Activated CD4-positive, alpha-beta memory T cell treated with anti-CD3 and anti-CD28 coated beads for 36 hours (primary cell): ENCODE measurements at places on chromosomes 6 and 20. TPM values are rescaled to one million over a fixed set of nuclear protein-coding genes. Genes with fewer than 3 reads are reported as not detected.
A peak's percentile ranks its signal among the peaks of the same experiment; 100 is the strongest.

MEI4 gene
- total RNA-seq, result not detected

SNAP91 gene
- not detected for total RNA-seq

DNA sequence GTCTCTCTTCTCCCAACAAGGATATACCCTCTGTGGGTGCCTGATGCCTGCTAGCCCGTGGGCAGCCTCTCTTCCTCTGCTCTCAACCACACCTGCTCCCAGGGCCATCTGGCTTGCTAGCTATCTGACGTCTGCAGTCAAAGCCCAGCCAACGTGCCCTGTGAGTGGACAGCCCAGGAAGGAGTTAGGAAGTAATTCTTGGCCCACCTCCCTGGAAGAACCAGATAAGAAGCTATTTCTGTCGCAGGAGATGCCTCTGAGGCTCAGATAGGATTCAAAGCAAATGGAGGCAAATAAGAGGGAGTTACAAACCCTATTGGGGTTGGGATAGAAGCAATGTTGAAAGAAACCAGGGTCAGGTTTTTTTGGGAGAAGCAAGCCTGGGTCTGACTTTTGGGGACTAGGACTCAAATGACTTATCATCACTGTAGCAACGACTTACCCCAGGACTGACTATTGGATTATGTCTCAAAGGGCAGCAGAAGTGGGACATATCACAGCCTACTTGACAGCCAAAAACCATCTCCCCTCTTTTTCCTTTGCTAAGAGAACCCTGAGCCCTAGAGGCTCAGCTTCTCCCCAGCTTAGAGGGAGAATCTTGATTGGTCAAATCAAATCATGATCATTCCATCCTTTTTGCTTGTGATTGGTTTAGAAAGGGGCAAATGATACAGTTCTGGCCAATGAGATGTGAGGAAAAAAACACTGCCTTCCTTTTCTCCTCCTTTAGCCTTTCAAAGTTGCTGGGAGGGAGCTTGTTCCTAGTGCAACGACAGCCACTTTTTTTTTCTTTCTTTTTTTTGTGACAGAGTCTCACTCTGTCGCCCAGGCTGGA is 18.0 kb upstream of the CDK5RAP1 start:
- DNase-seq, result no peak

GRCh38 chr6:142296975-142297604 is 4.7 kb upstream of the ADGRG6 start:
- no peak for DNase-seq

DNA sequence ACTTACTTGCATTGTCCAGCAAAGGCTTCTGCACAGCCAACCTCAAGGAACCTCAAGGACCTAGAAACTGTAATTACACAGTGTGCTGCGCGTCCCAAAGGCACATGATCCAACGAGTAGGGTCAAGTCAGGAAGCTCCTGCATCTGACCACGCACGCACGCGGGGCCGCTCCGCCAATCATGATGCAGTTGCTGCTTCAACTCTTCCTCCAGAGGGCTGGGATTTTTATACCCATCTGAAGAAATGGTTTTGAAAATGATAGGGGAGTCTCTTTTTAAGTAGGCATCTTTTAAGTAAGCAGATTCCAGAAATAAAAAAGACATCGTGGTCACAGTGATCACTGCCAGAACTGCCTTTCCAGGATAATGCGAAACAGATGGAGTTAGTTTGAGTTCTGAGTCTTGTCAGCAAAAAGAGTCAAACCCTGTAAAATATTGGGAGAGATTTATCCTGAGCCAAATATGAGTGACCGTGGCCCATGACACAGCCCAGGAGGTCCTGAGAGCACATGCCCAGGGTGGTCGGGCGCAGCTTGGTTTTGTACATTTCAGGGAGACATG is 34.0 kb downstream of the KIF25 start:
- no peak for DNase-seq

DNA sequence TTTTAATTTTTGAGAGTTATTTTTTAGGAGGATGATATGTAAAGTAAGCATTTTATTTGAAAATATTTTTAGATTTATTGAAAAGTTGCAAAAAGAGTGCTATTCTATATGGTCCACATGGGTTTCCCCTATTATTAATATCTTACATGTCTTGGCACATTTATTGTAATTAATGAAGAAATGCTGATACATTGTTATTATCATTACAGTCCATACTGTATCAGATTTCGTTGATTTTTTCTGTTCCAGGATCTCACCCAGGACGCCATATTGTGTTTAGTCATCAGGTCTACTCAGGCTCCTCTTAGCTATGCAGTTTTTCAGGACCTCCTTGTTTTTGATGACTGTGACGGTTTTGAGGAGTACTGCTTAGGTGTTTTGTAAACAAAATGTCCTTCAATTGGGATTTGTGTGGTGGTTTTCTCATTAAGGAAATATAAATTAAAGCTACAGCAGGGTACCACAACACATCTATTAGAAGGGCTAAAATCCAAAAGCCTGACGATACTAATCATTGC is 281.0 kb downstream of the SAMD5 start:
- DNase-seq, result no peak

GRCh38 chr6:131427434-131428058 is 145.5 kb upstream of the ARG1 start:
- no peak for DNase-seq

DNA sequence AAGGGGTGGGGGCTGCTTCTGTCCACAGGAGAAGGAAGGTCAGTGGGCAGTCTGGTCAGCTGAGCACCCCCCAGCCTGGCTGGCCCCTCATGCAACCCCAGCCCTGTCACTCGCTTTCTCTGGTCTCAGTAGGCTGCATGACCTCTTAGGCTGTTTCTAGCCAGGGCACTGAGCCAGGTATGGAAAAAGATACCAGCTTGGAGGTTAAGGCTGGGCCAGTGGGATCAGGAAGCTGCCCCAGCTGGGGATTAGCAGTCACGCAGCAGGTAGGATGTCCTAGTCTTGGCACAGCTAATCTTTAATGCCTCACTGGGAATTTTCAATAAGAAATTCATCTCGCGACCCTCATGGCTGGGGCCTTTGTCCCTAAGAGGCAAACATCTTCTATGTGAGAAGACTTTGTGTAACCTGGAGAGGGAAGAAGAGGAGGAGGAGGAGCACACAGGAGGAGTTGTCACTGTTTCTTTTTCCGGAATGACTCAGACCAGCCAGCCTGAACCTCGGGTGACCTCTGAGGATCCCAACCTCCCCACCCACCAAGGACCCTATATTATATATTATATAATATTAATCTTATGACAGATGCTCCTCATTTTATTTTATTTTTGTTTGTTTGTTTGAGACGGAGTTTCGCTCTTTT is 2.4 kb upstream of the BPIFA2 start:
- DNase-seq, result no peak

DPPA5 gene
- total RNA-seq, result not detected

DNA sequence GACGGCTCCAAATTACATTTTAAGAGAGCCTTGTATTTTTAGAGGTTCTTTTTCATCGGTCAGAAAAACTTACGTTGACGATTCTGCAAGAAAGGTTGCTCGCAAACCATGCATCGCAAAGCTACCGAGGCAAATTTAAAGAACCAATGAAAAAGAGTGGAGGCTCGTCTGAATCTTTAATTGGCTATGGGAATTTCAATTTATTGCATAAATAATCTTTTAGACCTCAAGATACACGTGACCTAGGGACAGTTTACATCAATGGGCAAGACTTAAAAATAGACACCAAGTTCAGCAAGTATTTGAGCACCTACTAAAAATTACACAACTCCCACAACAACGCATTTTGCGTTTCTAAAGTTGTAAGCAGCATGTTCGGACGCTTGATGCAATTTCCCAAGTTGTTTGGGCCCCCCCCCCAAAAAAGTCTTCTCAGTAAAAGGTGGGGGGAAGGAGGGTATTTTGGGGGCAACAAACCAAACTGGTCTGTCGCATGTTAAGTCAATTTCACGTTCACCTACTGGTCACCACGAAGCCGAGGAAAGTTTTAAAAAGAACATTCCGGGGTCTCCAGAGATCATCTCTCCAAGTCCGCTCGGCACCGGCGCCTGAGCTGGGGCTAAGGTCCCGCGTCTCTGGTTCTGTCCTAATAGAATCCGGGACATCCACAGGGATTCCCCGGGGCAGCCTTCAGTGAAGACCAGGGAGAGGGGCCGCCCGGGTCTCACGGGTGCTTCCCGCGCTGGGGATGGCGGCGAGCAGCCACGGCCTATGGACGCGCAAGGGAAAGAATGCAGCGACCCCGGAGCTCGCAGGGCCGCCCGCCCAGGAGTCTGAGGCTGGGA is 851 bp downstream of the SNX5 start:
- DNase-seq, result no peak

ASCC3 gene
- 52.9 TPM for total RNA-seq

- no peak for DNase-seq
Measured at GRCh38 chr20:31548820-31549512, 34.7 kb downstream of the HM13 start.

GRCh38 chr6:119148825-119149525 is 70.5 kb upstream of the FAM184A start:
- DNase-seq, result no peak

PXMP4 gene
- 11.6 TPM for total RNA-seq

GPR63 gene
- 1.7 TPM for total RNA-seq

DNA sequence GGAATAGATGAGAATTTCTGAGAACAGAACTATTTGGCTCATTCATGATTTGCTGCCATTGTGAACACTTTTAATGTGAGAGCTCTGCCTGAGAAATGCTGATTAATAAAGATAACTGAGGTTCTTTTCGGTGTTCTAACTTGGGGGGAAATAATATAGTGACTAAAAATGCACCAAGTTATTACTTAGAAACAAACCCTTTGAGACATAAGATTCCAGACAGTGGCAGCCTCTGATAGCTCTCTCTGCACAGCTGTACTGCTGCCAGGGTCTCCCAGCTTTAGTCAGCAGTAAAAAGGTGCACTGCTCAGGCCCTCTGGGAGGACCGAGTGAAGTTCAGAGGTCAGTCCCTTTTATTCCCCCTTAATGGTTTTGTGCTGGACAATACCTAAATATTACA is 2.5 kb upstream of the PRDM1 start:
- DNase-seq, result peak; percentile 56

SH3BGRL2 gene
- total RNA-seq, result 0.05 TPM

NUP43 gene
- total RNA-seq, result 64.3 TPM

C20orf144 gene
- total RNA-seq, result 0.26 TPM

DNA sequence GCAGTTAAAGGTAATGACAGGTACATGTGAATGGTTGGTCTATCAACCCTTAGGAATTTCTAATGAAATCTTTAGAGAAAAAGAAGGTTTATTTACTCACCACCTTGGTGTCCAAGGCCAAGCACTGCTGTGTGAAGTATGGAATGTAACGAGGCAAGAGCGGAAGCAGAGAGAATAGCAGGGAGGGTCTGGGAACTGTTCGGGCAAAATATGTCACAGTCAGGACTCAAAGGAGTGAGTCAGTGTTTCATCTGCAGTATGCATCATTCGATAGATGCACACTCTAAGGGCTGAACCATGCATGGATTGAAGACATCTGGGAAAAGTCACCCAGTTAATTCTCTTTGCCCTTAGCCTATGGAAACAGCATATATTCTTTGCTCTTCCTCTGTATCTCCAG is 33.2 kb downstream of the ADGRF5 start:
- DNase-seq, result no peak

GRCh38 chr20:40863355-40863919 is 165.2 kb upstream of the TOP1 start:
- no peak for DNase-seq

DNA sequence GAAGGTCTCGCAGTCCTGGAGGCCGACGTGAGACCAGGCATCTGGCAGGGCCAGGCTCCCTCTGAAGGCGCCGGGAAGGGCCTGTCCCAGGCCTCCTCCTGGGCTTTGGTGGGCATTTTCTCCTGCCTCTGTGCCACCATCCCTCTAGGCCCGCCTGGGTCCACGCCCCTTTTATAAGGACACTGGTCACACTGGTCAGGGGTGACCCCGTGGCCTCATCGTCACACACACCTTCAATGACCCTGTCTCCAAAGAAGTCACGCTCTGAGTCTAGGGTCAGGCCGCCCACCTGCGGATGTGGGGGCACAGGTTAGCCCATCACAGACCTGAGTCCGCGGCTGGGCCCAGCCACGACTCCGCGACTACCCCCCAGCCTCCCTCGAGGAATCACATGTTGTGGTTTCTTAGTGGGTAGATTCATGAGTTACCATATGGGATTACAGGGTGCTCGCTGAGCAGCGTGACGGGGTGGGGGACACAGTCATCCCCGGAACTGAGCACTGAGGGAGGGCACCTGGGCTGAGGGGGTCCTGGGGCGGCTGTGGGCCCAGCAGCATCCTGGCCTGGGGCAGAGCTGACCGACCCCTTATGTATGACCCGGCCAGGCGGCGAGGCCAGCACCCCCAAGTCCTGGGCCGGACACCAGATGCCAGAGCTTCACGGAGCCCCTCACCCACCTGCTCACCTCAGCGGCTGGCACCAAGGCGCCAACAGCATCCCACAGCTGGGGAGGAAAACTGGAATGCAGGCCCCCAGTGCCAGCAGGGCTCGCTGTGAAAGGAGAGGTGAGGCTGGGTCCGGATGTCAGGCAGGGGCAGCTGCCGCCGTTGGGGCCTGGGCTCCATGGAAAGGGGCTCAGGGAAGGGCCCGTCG is 115.9 kb downstream of the DLL1 start:
- DNase-seq, result no peak

PDRG1 gene
- total RNA-seq, result 12.1 TPM

DNA sequence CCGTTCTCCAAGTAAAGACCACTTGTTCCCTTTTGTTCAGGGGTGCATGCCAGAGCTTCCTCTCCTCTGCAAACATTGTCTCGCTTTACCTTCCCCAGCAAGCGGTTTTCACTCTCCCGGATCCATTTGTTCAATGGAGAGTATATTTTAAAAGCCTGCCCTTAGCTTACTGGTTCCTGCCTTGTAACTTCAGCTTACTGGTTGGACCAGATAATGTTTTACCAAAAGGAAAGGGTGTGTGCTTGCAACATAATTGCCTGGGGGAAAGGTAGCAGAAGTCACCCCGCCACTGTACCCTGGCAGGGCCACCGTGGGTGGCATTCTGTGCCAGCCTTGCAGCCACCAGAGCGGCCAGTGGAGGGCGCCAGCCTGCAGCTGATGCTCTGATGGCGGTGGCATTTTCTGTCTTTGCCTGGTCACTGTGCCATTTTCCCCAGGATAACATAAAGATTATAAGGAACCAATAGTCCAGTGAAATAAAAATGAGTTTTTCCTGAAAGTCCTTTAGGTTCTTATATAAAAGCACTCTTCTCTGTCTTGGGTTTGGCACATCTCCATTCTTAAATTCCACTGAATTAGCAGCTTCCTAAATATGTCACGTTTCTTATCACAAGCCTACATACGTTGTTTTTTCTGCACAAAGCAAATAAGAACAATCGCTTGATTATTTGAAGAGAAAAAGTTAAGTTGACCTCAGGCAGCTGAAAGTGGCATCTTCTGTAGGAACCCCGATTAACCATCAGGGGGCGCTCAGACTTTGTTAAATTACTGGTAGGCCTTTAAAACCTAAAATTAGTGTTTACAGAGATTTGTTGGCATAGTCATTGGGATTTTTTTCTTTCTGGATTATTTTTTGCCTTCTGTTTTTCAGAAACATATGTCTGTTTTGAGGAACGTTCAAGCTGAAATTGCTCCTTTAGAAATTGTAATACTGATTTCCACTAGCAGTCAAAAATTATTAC is 67.4 kb upstream of the XRN2 start:
- peak; percentile 75 for DNase-seq
